Neural progenitor cell (in vitro differentiated cells): ENCODE measurements at places on chromosomes 4 and X.
A peak's percentile ranks its signal among the peaks of the same experiment; 100 is the strongest.

- DNase-seq = no peak
These were observed 49.7 kb upstream of the IGFBP7 start for GRCh38 chr4:57159866-57160265.

GRCh38 chr4:4526401-4526800 lies 15.4 kb downstream of the STX18 start:
- DNase-seq = no peak

DNA sequence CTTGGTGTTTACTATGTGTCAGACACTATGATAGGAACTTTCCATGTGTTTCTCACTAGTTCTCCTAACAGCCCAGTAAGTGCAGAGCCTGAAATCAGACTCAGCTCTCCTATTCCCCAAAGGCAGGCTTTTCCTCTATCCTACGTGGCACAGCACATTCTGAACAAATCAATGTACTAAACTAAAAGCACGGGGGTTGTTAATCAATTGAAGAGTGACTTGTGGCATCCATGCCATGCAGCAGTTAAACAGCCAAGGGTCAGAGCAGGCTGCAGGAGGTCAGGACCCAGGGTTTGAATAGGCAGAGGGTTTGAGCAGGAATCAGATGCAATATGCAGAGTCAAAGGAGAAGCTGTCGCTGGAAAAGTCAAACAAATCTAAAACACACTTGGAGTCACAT lies 289.7 kb upstream of the LDB2 start:
- peak; percentile 3 for DNase-seq

DNA sequence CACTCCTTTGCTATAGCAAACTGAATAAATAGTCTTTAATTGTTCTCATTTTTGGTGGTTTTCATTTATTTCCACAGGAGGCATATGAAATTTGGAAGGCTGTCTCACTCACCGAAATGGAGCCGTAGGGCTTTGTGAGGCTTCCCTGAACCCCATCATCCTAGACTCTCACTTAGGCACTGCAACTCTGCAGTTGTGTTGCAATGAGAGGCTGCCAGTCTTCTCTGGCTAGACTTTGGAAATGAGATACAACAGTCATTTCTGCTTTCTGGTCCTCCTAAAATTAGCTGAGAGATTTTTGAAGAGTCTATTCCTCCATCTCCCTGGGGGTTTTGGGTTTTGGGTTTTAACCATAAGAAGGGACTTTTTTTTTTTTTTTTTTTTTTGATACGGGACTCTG lies 146.5 kb downstream of the SH3BGRL start:
- no peak for DNase-seq

DNA sequence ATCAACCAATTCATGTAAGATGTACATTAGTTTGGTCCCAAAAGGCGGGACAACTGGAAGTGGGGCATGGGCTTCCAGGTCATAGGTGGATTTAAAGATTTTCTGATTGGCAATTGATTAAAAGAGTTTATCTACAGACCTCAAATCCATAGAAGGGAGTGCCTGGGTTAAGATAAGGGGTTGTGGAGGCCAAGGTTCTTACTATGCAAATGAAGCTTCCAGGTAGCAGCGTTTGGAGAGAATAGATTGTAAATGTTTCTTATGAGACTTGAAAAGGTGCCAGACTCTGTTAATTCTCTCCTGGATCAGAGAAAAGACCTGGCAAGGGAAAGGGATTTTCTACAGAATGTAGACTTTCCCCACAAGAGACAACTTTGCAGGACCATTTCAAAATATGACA lies 2.4 kb downstream of the MGST2 start:
- DNase-seq = no peak

- DNase-seq = no peak
These were observed 25.4 kb upstream of the PPP1R2C start for GRCh38 chrX:42803320-42803719.

DNA sequence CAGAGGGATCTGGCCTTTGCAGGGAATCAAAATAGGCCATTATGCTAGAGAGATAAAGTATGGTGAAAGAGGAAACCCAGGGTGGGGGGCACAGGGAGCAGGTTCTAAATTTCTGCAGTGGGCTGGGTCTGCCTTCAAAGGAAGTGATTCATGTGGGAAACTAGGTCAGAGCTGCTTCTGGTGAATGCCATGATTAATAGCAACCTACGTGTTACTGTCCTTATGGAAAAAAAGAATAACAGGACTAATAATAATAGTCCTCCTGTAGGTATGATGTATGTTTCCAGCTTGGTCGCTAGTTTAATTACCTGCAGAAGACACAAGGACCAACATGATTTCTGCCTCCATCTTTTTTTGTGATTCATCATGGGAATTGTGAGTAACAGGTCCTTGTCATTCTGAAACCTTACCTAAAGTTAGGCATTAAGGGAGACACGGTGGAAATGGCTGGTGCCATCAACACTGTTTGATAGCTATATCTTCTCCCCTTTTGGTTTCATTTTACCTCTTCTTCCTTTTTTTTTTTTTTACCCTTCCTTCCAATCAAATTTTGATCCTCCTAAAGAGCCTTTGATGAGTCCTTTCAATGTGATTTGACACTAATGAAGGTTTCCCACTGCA lies 180.4 kb downstream of the CPEB2 start:
- no peak for DNase-seq

DNA sequence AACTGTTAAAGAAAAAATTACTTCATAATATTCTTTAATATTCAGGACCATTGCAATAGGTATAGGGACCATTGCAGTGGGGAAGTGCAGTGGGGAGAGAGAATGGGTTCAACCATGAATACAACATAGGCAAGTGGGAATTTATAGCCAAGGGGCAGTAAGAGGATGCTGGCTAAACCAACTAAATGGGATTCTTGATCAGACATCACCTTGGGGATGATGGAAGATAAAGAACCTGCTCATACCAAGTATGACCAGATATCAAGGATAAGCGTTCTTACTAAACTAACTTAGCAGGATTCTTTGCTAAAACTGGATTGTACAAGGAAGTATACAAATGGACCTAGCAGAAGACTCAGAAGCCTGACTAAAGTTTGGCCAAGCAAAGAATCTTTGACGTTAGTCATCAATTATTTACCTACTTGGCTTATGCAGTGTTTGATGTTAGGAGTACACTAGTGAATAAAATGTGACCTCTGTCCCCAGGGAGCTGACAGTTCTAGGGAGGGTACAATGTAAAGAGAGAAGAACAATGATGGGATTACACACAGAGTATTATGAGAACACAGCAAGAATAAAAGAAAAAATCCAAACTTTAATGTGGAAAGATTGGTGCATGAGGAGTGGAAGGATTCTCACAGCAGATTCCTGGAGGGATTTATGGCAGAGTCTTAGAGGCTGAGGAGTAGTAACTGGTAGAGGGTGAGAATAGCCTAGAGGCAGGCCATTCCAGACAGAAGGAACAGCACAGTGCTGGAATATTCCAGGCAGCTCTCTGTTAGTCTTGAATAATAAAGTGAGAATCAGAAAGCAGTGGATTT lies 54.7 kb upstream of the MYOZ2 start:
- DNase-seq = no peak

DNA sequence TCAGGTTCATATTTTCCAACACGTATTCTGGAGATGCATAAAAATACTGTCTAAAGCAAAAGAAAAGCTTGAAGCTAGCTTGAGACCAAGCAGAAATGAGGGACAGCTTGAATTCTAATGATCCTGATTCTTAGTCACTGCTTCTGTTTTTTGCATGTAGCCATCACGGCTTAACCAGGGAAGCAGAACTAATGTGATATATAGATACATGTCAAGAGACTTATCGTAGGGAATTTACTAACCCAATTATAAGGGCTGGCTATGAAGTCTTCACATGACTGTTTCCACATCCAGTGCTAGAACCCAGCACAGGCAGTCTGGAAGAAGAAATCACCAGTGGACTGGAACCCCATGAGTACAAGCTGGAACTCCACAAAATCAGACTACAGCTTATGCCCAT lies 85.2 kb upstream of the SLIT2 start:
- no peak for DNase-seq

GRCh38 chrX:136204571-136204970 lies 46.6 kb downstream of the MAP7D3 start:
- peak; percentile 3 for DNase-seq

DNA sequence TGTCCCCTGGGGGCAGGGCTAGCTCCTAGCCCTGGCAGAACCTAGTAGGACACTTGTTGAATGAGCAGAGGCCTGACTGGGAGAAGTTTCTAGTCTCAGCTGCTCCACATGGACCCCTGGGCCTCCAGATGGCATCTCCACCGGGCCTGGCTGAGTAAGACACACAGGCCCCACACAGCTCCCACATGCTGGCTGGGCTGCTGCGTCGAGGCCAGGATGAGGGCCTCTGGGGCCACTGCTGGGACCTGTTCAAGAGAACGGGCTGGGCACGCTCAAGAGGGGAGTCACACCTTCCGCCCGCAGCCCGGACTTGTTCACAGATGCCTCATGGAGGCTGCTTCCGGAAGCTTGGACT lies 4.2 kb upstream of the HGFAC start:
- DNase-seq = no peak

DNA sequence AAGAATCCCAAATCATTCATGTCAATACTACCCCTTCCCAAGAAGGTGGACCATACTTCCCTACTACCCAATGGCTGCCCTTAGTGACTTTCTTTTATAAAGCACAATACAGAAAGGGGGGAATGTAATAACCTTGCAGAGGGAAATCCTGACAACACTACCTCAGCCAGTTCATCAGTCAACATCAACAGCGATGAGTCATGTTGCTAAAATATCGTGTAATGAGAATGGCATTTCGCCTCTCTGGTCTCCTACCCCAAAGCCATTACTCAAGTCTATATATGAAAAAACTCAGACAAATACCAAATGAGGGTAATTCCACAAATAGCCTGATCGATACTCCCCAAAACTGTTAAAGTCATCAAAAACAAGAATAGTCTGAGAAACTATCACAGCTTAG lies 3.3 kb upstream of the MAGEA8 start:
- no peak for DNase-seq

DNA sequence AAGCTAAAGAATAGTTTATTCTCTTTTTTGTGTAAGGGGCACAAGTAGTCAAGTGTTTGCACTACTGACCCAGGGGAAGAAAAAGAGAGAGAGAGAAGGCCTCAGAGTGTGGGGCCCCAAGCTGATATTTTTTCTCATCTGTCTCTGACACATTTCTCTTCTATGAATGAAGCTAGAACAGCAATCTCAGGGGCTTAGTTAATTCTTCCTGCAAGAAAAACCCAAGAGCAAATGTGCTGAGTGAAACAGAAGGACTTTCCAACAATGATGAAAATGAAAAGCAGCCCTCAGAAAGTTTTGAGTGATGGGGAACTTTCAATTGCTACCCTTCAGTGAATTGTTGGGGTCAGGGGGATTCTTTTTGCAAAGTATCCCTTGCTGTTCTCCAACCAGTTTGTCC lies 9.2 kb upstream of the MSN start:
- DNase-seq = no peak

GRCh38 chr4:76488888-76489685 lies 54.1 kb downstream of the SHROOM3 start:
- DNase-seq = no peak

- DNase-seq = no peak
These were observed 314.2 kb upstream of the PUDP start for GRCh38 chrX:7462110-7462509.

DNA sequence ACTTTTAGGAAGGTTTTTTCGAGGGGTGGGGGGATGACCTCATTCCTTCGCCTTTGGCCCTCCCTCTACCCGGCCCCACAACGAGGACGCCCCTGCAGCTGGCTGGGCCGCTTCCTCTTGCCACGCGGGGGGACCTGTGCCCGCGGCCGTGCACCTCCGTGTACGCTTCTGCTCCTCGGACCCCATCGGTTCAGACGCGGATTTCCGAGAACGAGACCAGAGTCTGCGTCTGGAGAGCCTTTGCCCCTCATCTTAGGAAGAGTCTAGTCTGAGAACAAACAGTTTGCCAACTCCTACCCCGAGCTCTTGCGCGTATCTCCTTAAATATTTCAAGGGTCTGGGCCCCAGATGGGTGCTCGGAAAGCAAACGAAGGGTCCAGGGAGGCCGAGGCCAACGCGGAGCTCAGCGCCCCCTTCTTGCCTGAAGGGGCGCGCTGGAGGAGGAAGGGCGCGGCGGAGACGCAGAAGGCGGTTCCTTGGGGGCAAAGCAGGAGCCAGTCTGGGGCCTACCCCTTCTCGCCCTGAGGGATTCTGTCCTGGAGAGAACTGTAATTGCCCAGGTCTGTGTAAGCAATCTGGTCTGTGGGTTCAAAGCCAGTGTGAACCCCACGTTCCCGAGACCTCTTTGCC lies 3.9 kb upstream of the SFRP2 start:
- DNase-seq = peak; percentile 71

GRCh38 chr4:36979533-36979932 lies 265.0 kb upstream of the NWD2 start:
- DNase-seq = no peak

GRCh38 chr4:71446479-71447081 lies 107.8 kb downstream of the SLC4A4 start:
- DNase-seq = no peak

GRCh38 chr4:151694961-151695720 lies 65.7 kb downstream of the GATB start:
- no peak for DNase-seq
